ENCODE measurements at places on chromosomes 16 and 17. TPM values are rescaled to one million over a fixed set of nuclear protein-coding genes. Genes with fewer than 3 reads are reported as not detected.

DNA sequence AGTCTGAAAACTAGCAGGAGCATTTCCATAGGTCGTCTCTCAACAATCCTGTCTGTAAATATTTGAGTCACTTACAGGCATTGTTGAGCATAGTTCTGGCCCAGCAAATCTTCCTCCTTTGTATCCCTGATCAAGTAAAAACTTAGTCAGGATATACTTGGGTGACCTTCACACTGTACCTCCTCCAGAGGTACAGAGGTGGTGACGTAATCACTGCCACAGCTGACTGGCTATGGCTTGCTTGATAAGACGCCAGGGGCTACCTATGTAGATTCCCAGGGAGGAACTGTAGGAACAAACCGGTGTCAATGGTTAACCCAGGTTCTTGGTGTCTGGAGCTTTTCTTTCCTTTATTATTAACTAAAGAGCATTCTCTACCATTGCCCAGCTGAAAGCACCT lies at the start of gene KCNJ16:
Gene KCNJ16 (plus strand): TSS at position 270 of the 400 bp plus-strand sequence. CDS start 56,863 bp downstream, outside the sequence.
- H3K4me1 ChIP-seq: no peaks in the 10 kb centered on the region
- DNase-seq: no peak
- no peaks in the 10 kb centered on the region for H3K27me3 ChIP-seq
- no peak within 1 kb of the TSS for H3K4me3 ChIP-seq
- H3K36me3 ChIP-seq: peaks cover 3% of the 10 kb centered on the region
- H3K27ac ChIP-seq: no peak within 1 kb of the TSS

Gene CCDC200
- not detected for polyA plus RNA-seq

- H3K27ac ChIP-seq: no peak overlapping the region
- H3K4me3 ChIP-seq: peak overlapping the region; percentile 41
- peaks cover 7% of the 10 kb centered on the region for H3K27me3 ChIP-seq
- DNase-seq: no peak
- H3K4me1 ChIP-seq: peaks cover 54% of the 10 kb centered on the region
These were observed 583 bp upstream of the COX6A2 start for GRCh38 chr16:31428638-31429247.

Gene TAC4
- not detected for polyA plus RNA-seq

Gene AHSP
- not detected for polyA plus RNA-seq

DNA sequence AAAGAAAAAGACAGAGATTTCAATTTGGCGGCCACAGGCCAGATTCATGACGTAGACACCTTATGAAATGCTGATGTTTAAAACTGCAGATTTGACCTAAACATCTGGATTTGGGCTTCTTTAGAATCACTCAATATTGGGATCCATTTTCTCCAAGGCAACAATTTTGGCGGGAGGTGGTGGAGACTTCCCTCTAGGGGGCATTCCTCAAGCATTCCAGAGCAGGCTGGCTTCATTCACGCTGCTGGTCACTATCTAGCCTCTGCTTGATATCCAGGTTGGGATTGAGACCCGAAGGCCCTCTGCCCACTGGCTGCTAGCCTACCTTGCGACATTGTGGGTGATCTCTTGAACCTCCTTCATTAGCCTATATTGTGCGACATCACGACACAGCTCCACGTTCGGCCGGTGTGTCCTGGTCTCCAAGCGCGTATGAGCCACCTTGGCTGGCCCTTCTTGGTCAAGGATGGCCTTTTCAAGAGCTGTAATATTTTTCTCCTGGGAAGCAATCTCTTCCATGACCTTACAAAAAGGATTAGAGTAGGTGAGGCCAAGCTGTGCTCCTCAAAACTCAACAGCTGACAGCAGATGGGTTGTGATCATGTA lies 24.5 kb downstream of the FBXO39 start:
- no peak for DNase-seq
- peaks cover 15% of the 10 kb centered on the region for H3K27me3 ChIP-seq
- no peaks in the 10 kb centered on the region for H3K36me3 ChIP-seq
- H3K4me3 ChIP-seq: no peak overlapping the region

Gene CTRB2
- polyA plus RNA-seq: not detected

- H3K27me3 ChIP-seq: no peaks in the 10 kb centered on the region
- DNase-seq: no peak
- peaks cover 29% of the 10 kb centered on the region for H3K36me3 ChIP-seq
These were observed 60.9 kb downstream of the VPS53 start for GRCh38 chr17:653724-654123.

GRCh38 chr17:17180141-17180603 lies 26.0 kb downstream of the PLD6 start:
- DNase-seq: no peak
- H3K4me1 ChIP-seq: peaks cover 14% of the 10 kb centered on the region
- peak overlapping the region; percentile 77 for H3K27ac ChIP-seq
- peaks cover 41% of the 10 kb centered on the region for H3K36me3 ChIP-seq

Measured in immature natural killer cell (primary cell).